CD4-positive, alpha-beta T cell treated with Interleukin-10 for 1 hour (primary cell): ENCODE measurements at places on chromosomes 7 and 10.

DNA sequence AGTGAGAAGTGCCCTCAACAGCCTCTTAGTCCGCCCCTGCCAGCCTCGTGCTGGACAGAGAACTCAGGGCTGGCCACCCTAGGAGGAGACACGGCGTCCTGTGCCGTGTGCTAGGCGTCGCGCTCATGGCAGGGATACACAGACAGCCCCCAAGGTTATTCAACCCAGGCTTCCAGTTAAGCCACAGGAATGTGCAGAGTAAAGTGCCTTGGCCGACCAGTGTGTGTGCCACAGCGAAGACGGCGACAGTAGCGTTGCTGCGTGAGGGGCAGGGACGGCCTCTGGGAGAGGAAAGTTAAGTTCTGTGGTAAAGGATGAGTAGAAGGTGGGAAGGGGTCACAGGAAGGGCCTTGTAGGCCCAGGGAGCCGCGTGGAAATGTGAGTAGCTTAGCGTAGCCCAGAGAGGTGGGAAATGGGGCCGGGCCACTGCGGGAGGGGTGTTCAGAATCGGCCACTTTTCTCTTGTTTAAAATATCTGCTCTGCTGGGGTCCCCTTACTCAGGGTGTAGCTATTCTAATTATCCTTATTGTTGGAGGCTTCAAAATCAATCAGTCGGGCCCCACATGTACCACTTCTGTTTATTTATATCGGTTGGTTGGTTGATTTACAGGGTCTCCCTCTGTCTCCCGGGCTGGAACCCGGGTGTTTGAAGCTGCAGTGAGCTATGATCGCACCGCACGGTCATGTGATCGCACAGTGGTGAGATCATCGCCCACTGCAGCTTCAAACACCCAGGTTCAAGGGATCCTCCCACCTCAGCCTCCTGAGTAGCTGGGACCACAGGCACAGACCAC lies 24.5 kb downstream of the TMEM120A start:
- no peak for DNase-seq

DNA sequence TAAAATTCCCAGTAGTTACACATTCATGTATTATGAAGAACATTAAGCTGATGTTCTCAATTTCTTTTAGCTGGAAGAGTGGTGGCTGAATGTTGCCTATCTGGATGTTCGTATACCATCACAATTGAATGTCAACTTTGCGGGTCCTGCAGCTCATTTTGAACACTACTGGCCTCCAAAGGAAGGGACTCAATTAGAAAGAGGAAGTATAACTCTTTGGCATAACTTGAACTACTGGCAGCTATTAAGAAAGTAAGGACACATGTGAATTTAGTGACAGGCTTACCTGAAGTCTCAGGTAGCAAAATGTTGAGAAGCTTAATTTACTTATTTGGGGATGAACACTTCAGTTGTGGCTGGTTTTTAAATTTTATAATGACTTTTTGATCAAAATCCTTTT lies 15.9 kb downstream of the CROT start:
- no peak for DNase-seq

DNA sequence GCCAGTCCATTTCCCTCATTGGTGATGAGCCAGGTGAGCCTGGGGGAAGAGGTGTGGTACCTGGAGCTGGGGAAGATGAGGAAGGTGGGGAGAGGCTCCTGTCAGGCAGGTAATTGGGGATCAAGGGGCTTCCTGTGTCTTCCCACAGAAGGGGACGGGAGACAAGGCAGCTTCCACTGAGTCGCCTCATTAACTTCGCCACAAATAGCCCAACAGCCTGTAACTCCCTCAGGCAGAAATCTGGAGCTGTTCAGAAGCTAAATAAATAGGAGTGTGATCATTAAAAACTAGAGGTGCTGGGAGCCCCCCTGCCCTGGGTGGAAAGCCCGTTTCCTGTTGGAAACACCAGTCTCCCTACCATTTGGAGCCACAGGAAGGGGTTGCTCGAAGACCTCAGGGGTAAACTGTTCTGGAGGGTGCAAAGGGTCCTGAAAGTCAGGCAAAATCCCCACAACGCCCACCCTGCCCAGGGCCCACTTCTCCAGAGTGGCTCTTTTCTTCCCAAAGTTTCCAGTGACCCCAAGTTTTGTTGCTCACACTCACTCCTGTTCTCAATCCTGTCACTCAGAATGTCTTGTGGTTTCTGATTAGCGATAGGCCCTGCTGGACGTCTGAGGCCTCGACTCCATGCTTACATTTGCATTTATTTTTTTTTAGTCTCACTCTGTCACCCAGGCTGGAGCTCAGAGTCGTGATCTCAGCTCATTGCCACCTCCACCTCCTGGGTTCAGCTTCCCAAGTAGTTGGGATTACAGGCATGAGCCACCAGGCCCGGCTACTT lies 25.7 kb downstream of the UNC5B start:
- no peak for DNase-seq

DNA sequence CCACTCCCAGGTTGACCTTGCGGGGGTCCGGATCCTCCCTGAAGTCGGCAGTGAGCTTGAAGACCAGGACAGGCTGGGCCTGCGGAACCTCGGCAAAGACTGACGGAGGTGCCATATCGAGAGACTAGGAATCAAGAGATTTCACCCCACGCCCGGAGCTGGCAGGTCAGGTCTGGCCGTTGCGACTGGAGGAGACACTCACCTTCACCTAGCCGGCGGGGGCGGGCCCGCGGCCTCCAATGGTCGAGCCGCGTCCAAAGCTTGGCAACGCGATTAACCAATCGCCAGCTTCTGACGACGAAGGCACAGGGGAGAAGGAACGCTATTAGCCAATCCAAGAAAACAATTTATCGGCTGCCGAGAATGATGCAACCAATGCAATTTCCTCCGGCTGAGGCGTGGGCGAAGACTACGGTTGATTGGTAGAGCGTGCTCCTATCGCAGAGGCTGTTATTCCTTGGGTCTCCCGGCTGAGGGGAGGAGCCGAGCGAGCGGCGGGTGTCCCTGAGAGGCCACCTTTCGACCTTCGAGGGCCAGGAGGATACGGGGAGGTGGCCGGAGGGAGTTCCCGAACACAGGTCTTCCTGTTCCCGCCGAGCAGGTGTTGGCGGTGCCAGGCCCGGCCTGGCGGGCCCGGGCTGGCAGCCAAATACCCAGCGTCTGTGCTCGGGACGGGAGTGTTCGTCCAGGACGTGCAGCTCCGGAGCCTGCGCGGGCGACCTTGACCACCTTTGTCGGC lies at the start of gene GOT1:
Gene GOT1, minus strand, starts transcription at position 174 of the 739 bp plus-strand sequence. Its CDS starts 59 bp downstream, at position 115.
- DNase-seq = peak; percentile 97

DNA sequence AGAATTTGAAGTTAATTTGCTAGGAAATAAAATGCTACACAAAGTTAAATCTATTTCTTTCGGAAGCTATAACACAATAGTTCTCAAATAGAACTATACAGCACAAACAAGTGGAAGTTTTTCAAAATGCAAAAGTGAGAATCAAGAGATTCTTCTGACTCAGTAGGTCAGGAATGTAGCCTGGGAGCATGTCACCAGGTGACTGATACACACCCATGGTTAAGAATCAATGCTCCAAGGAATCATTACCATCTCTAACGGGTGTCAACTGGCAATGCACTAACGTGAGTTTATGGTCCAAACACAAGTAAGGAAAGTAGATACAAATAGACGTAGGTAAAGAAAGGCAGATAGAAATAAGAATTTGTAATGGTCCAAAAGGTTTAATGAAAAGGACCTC lies 170.5 kb downstream of the SRPK2 start:
- no peak for DNase-seq

- peak; percentile 63 for DNase-seq
These were observed 20.6 kb downstream of the HYAL4 start for GRCh38 chr7:123865517-123866117.

DNA sequence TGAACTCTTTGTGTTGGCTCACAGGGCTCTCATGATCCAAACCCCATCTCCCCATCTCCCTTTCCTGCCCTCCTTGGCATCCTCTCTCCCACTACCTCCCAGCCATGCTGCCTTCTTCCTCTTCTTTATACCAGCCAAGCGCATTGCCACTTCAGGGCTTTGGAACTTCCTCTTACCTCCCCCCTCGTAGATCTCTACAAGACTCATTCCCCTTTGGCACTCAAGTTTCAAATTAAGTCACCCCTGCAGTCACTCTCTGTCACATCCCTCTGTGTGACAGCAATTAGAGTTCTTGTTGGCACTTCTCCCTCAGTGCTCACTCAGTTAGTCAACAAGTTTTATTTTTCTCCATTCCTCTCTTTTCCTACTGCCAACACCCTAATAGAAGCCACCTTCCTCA lies 20.8 kb upstream of the NRP1 start:
- DNase-seq = no peak

- DNase-seq = no peak
These were observed 24.2 kb upstream of the MGMT start for GRCh38 chr10:129442866-129443265.

- no peak for DNase-seq
These were observed 103.1 kb upstream of the PCBD1 start for GRCh38 chr10:70991140-70992124.

DNA sequence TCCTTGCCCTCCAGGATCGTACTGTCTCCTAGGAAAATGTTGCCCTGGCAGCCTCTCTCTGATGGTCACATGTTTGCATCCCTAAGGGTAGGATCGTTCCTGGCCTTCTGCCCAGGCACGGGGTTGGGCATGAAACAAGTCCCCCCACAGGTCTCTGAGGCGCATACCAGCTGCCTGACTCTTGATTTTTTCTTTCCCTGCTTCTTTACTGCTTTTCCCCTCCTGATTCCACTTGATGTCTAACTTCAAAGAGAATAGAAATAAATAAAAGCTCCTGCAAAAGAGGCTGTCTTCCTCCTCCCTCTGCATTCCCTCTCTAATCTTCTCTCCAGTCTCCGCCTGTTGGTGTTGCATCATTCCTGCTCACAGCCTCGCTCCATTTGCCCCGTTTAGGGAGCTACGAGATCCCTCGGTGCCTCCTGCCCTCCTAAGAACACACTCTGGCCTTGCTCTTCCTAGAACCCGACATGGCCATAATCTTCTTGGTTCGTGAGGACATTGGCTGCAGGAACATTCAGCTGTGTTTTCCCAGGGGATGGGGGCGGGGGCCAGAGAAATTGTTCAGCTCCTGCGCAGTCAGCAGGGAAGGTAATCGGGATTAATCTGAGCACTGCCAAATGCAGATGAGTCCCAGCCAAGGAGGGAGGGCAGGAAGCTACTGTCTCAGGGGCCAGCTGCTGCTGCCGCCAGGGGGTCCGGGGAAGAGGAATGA lies 26.0 kb downstream of the LEP start:
- DNase-seq = no peak

DNA sequence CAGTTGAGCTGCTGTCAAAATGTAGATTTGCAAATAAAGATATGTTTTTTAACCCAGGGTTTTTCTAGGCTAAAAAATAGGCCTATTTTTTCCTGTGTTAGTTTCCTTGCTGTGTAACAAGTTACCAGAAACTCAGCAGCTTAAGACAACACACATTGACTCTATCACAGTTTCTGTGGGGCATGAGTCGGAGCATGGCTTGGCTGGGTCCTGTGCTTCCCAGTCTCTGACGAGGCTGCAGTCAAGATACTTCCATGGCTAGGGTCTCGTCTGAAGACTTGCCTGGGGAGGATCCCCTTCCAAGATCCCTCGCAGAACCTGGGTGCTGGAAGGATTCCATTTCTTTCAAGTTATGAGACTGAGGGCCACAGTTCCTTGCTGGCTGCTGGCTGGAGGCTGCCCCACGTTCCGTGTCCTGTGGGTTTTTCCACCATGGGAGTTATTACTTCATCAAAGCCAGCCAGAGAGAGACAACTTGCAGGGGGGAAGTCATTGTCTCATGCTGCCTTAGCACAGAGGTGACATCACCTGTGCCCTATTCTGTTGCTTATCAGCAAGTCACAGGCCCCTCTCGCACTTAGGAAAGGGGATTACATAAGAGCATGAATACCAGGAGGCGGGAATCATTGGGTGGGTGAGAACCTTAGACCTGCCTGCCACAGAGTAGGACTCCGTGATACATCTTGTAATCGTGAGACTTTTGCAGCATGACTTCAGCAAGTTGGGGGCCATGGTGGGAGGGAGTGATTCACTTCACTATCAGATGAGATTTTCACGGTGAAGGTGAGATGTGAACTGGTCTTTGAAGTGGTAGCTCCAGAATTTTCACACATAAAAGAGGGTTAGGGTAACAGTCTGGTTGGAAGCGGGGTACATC lies 77.9 kb downstream of the CCNY start:
- no peak for DNase-seq

GRCh38 chr7:98168181-98168903 lies 42.9 kb upstream of the BHLHA15 start:
- DNase-seq = peak; percentile 78

DNA sequence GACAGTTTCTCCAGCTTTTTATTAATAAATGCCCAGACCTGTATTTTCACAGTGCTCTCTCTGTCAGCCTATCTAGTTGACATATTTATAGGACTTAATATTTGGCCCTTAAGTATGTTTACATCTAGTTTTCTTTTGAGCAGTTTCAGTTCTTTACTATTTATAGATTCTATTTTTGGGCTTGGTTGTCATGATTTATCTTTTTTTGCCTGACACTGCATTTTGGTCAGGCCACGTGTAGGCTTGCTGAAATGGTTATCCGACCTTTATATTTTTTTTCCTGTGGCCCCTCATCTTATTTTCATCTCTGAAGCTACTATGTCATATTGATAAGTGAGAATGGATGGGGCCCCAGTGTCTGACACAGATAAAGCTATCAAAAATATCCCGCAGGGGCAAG lies 515.4 kb upstream of the FZD8 start:
- DNase-seq = no peak

DNA sequence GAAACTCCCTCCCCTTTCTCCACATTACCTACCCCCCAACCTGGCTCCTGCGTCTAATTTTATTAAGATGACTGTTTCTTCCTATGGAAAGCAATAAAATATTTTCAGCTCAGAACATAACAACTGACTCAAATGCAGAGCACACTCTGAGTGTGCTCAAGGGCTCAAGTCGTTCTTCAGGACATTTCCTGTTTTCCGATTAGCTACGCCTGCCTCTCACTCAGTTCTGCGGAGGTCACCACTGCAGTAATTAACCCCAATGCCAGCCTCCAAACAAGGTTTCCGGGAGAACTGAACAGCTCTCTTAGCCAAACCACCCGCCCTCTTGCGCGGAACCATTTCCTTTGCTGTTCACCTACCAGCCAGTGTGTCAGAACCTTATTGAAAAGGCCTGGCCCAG lies 19.3 kb downstream of the MYOF start:
- peak; percentile 21 for DNase-seq

DNA sequence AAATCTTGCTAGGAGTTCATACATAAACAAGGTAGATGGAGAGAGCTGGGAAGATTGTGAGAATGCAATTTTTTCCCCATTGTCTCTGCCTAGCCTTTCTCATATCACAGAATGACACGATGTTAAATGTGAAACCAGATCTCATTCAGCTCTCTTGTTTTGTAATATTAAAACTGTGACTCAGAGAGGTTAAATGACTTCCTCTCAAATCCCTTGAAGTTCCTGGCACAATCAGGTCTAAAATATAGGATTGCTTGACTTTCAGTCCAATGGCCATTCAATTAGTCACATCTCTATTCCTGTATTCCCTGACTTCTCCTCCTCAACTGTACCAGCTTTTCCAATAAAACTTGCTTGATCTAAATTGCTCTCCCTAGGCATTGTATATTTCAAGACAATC lies 3.1 kb downstream of the ANKRD22 start:
- no peak for DNase-seq

- no peak for DNase-seq
These were observed 81.1 kb upstream of the MBL2 start for GRCh38 chr10:52853704-52854103.

- no peak for DNase-seq
These were observed 59.5 kb downstream of the LARP4B start for GRCh38 chr10:871951-872403.

- DNase-seq = no peak
These were observed 471 bp upstream of the TOMM7 start for GRCh38 chr7:22823142-22823497.
